ENCODE measurements at places on chromosomes 2 and 18. TPM values are rescaled to one million over a fixed set of nuclear protein-coding genes. Genes with fewer than 3 reads are reported as not detected.
A peak's percentile ranks its signal among the peaks of the same experiment; 100 is the strongest.

GRCh38 chr2:80461505-80462197, 157.1 kb upstream of the LRRTM1 start:
- DNase-seq: peak; percentile 4

DNA sequence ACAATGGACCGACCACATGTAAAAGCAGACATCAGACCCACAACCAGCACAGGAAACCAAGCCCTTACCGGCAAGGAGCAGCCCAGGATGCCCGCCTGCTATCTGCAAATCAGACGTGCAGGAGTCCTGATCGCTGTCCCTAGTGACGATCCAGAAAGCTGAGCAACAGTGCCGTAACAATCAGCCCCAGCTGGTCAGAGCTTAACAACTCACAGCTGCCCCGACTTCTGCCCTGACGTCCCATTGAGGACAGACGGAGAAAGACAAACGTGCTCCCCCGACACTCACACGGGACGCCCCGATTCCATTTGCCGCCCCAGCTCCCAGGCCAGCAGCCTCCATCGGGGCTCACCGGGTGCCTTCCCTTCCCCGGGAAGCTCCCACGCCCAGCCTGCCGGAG, 39.8 kb upstream of the PXDN start:
- no peak for DNase-seq

DNA sequence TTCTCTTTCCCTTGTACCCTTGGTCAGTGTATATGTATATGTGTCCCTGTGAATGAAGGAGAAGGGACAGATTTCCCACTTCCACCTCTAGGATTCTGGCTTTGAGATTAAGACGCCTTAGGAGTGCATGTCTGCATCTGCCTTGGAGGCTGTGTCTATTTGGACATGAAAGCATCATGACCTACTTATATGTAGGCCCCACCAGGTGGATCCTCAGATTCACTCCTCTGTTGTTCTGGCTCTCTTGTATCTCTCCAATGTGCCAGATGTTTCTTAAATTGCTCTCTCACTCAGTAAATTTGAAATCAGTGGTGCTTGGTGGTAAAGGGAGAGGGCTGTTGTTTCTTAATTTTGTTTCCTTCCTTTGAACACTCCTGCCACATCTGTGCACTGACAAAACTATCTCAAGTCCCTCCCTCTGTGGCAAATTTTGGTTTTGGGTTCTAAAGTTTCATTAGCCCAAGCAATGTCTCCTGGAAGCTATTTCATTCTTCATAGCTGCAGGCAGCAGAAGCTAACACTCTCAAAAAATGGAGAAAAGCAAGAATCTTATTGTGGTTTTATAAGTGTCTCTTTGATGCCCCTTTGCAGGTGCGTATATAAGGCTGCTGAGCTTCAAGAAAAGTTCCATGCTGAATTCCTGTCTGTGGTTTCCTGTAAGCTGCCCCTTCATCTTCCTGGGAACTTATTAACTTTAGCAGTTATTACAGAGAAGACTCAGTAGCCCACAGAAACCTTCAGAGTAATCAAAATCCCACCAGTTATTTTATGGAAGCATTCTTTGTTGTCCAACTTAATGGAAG, 179.7 kb upstream of the SETBP1 start:
- no peak for DNase-seq

- no peak for DNase-seq
Measured at GRCh38 chr2:64196963-64197362, 52.7 kb upstream of the PELI1 start.

- peak; percentile 48 for DNase-seq
Measured at GRCh38 chr2:119826370-119826961, 66.7 kb downstream of the PTPN4 start.

GRCh38 chr2:218429911-218430692, 11.2 kb downstream of the VIL1 start:
- DNase-seq: no peak

DNA sequence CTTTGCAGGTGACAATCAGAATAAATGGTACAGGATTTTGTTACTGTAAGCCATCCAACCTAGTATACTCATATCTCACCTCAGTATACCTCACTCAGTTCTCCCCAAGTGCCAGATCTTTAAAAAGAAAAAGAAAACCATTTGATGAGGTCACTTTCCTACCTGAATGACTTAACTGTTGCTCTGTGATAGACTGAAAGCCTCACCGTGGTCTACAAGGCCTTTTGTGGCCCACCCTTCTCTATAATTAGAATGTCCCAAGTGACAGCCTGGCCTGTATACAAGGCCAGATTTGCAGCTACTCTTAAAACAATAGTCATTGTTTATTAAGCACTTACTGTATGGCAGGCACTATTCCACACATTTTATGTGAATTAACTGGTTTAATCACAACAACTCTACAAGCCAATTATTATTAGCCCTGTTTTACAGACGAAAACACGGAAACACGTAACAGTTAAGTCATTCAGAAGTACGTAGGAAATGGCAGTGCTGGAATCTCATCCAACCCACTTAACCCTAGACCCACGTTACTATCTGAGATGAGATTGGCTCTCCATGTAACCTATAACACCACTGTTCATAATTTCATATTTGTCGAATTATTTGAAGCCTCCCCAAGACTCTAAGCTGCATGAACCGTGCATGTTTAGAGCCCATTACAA, 28.3 kb downstream of the PKP4 start:
- DNase-seq: no peak

- no peak for DNase-seq
Measured at GRCh38 chr18:12540751-12541150, 117.2 kb downstream of the SPIRE1 start.

GRCh38 chr2:40210344-40210967, 241.4 kb downstream of the SLC8A1 start:
- DNase-seq: no peak

DNA sequence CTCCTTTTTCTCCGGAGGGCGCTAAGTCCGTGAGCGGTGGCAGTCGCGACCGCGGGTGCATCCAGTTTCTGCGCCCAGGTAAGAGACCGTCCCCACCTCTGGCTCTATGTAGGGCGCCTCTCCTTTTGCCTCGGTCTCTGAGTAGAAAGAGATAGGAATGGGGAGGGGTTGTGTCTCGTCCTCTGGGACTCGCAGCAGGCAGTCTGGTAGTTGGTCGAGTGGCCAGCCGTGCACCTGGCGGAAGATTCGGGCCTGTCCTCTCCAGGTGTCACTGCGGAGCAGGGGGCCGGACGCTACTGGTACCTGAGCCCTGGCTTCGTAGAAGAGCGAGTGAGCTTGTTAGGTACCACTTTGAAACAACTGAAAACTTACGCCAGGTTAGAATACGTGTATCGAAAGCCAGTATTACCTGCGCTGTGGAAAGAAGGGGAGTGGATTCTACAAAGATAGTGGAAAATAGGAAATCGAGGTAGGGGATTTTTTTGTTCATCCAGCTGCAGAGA, 403 bp downstream of the MAP2 start:
- no peak for DNase-seq

- peak; percentile 65 for DNase-seq
Measured at GRCh38 chr18:10798727-10799550, 273.1 kb downstream of the NAPG start.

DNA sequence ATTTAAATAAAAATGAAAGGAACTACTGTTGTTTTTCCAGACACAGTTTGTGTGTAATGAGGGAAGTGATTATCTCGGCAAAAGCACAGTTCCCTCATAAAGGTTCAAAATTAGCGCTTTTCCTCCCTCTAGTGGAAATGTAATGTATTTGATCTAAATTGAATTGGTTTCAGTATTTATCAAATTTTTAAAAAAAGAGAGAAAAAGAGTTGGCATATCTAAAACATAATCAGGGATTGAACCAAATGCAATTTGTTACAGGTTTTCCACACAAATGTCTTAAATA, 37.5 kb downstream of the CMPK2 start:
- peak; percentile 60 for DNase-seq

DNA sequence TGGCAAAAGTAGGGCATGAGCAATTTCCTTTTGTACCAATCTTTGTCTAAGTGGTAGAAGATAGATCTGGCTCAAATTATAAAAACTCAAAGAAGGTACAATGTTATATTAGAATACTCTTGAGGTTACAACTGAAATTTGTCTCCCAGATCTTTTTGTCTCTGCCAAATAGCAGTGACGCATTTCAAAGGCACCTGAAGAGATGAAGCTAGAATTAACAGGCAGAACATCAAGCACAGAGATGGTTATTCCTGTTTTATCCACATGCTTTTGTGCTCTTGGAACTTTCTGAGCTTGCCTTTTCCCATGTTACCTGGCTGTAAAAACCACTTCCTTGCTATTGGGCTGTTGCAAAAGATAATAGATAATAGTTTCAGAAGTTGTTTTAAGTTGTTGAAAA, 74.3 kb downstream of the GREB1L start:
- DNase-seq: peak; percentile 84

DNA sequence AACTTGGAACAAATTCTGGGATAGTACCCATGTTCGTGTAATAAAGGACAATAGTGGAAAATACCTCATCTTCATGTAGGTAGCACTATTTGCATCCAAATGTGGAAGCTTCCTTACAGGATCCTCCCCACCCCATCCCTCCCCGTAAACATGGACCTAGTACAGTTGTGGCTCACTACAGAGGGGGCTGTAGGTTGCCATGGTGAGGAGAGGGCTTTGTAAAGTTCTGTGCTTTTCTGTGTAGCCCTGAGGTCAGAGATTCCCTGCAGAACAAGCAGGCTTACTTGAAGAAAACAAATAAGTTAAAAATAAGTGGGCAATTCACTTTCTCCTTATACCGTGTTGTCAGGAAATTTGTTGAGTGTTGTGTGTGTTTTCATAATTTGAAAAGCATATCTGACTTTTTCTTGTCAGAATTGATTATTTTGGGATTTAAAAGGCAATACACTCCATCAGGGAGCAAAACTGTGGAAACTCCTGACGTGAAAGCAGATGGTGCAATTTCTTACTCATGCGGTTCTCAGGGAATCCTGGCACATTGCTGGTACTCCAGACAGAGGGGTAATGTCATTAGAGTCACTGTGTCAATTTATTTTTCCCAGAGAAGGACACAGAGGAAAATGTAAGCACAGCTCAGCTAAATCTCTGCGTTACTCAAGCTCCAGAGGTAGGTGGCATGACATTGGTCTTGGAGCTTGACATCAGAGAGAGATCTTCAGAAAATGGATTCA, 174.2 kb upstream of the LHCGR start:
- DNase-seq: no peak

GRCh38 chr18:10482363-10482984, 28.0 kb downstream of the APCDD1 start:
- DNase-seq: no peak

GRCh38 chr2:64019975-64020528, 824 bp upstream of the VPS54 start:
- DNase-seq: no peak

DNA sequence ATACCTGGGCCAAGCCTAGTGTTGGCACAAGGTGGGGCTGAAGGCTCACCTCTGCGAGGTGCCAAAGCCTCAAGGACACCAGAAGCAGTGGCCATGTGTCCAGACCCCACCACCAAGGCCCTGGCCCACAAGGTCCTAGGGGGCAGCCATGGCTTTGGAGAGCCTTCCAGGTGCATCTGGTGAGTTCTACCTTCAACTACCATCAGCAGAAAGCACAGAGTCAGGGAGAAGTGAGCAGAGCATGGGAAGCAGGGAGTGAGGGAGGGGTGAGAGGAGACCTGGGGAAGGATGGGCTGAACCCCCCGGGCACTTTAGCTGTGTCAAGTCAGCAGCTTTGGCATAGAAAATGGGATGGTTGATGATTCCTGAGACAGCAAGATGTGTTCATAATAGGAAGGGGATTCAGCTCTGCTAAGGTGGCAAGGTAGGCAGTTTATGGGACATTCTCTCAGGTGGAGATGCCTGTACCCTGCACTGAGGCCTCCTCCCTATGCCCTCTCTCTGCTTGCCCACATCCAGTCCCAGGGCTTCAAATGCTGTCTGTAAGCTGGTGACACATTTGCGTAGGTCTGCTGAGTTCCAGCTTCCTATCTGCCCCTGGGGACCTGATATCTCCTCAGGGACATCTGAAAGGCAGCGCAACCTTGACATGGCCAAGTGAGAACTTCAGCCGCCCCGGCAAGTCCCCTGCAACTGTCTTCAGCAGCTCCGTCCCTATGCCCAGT, 83.4 kb upstream of the RGPD5 start:
- DNase-seq: no peak

DNA sequence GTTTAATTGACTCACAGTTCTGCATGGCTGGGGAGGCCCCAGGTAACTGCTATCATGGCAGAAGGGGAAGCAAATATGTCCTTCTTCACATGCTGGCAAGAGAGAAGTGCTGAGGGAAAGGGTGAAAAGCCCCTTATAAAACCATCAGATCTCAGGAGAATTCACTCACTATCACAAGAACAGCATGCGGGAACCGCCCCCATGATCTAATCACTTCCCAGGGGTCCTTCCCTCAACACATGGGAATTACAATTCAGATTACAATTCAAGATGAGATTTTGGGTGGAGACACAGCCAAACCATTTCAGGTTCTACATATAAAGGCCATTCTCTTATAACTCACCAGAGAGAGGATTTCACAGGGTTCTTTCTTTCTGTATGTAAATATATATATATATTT, 62.9 kb downstream of the VRK2 start:
- no peak for DNase-seq

GRCh38 chr2:1824202-1824905, 80.0 kb upstream of the PXDN start:
- DNase-seq: no peak

DNA sequence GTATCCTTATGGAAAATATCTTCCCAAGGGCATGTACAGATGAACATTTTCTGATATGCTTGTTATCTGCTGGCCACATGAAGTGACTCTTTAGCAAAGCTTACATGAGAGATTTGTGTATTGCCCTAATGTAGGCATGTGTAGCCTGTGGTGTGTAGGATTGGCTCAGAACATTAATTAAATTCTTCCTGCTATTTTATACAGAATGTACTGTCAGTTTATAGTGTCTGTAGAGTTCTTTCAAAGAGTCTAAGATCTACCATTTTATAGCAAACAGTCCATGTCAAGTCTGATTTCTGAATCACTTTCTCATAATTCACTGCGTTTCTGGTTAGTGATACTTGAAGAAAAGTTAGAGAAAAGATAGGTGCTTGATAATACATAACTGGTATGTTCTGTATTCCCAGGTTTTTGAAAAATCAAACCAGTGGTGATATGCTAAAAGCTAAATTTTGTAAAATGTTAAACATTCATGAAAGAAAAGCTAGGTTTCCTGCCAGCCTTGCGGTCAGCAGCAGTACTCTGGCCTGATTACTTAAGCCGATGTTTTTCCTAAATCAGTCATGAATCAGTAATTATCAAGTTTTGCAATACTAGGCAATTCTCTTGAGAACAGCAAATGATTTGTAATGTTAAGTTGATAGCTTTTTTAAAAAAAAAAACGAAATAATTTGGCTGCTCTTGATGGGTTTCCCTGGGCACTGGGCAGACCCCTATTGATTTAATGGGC, 30.9 kb upstream of the EFEMP1 start:
- peak; percentile 54 for DNase-seq

Gene SLC40A1
- total RNA-seq: 0.39 TPM

Gene GKN2
- total RNA-seq: not detected

Gene AOX1
- total RNA-seq: 18.7 TPM

Gene FEV
- not detected for total RNA-seq

Gene GALNT14
- total RNA-seq: 0.20 TPM

Gene NT5DC4
- not detected for total RNA-seq

Gene HOXD12
- total RNA-seq: 0.12 TPM

Gene FZD7
- 39.8 TPM for total RNA-seq

Gene ZBTB7C
- total RNA-seq: not detected

Gene HAAO
- not detected for total RNA-seq

Gene ZDBF2
- total RNA-seq: 9.1 TPM

Gene DSG4
- total RNA-seq: not detected

Data from M059J (cell line).